Naive B cell (primary cell): ENCODE measurements at places on chromosomes 2 and 18. TPM values are rescaled to one million over a fixed set of nuclear protein-coding genes. Genes with fewer than 3 reads are reported as not detected.

WDR43 gene
- 34.5 TPM for polyA plus RNA-seq

SOCS6 gene
- polyA plus RNA-seq, result 0.52 TPM

DNA sequence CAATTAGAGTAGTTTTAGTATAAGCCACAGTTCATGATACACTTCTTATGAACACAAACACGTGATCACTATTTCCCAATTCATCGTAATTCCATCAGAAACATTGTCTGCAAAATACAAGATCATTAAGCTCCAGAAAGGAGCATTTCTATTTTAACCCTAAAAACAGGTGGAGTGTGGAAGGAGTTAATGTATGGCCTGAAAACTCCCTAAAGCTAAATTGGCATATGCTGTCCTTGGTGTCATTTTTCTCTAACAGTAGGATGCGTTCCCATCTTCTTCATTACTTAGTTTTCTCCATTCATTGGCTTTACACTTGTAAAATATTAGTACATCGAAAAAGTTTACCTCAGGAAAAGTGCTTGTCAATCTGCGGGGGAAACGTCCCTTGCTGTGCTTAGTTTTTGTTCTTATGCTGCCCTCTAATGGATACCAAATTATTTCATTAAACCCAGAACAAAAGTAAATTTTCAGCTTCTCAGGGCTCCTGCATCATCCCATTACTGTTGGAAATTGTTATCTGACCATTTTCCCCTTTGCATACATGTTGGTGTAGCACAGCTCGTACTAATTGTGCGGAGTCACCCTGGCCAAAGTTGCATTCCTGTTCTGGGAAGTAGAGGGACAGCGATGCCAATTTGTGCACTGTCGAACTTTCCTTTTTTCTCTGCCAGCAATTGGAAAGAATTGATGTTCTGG lies 153.4 kb downstream of the GPD2 start:
- no peak overlapping the region for H3K27ac ChIP-seq
- no peak overlapping the region for H3K4me3 ChIP-seq
- H3K4me1 ChIP-seq, result no peaks in the 10 kb centered on the region
- no peaks in the 10 kb centered on the region for H3K36me3 ChIP-seq
- H3K27me3 ChIP-seq, result no peaks in the 10 kb centered on the region
- DNase-seq, result peak; percentile 38

DNA sequence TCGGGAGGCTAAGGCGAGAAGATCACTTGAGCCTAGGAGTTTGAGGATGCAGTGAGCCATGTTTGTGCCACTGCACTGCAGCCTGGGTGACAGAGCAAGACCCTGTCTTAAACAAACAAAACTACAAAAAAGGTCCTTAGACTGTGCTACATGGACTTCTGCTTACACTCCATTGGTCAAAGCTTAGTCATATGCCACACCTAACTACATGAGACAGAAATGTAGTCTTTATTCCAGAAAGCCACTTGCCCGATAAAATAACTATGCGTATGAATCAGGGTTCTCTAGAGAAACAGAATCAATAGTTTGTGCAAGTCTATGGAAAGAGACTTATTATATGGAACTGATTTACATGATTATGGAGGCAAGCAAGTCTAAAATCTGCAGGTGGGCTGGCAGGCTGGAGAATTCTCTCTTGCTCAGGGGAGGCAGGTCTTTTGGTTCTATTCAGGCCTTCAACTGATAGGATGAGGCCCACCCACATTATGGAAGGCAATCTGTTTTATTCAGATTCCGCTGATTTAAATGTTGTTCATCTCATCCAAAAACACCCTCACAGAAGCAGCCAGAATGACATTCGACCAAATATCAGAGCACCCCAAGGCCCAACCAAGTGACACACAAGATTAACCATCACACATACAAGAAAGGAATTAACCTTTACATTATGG lies 114.4 kb upstream of the SIX2 start:
- DNase-seq, result no peak
- no peak overlapping the region for H3K27ac ChIP-seq
- no peak overlapping the region for H3K4me3 ChIP-seq
- H3K27me3 ChIP-seq, result no peaks in the 10 kb centered on the region

DNA sequence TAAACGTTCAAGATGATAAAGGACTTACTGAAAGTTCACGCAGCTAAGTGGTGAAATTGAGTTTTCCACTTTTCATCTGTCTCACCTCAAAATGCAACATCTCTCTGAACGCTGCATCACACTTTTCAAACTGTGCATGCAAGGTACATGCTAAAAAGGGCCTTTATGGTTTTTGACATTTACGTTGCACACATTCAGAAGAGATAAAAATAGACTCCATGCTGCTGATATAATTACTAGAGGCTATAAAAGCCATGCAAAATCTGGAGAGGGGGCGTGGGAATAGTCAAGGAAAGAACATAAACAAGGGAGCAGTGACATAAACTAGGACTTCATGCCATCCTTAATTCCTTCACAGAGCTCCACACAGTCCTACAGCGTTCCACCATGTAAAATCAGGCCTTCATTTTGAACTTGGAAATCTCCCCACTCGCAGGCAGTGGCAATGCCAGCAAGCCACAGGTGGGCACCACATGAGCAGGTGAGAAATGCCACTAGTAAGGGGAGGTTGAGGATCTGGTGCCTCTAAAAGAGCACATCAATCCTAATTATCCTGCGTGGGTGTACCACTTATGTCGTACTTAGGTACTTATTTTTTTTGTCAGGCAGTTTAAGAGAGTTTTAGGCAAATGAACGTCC lies 71.4 kb downstream of the ZEB2 start:
- H3K4me3 ChIP-seq, result no peak overlapping the region
- H3K27me3 ChIP-seq, result no peaks in the 10 kb centered on the region
- no peak for DNase-seq
- no peak overlapping the region for H3K27ac ChIP-seq
- peaks cover 52% of the 10 kb centered on the region for H3K4me1 ChIP-seq
- peaks cover 5% of the 10 kb centered on the region for H3K36me3 ChIP-seq

HPCAL1 gene
- 92.1 TPM for polyA plus RNA-seq

DNA sequence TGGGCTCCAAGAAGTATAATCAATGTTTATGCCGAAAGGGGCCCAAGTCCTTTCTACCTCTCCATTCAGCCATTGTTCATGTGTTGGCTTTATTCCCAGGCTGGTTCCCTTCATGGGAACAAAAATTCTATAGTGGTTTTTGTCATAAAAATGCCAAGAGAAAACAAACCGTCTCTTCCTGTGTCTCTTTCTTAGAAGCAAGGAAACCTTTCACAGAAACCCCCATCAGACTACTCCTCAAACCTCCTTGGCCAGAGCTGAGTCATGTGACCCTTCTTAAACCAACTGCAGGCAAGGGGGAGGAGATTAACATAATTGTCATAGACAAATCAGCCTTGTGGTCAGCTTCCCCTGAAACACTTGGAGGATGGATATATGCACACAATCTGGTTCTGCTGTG lies 75.1 kb upstream of the TANK start:
- no peak for DNase-seq
- peaks cover 24% of the 10 kb centered on the region for H3K4me1 ChIP-seq
- no peaks in the 10 kb centered on the region for H3K27me3 ChIP-seq

GPR45 gene
- polyA plus RNA-seq, result not detected

- no peaks in the 10 kb centered on the region for H3K4me1 ChIP-seq
- H3K36me3 ChIP-seq, result peaks cover 6% of the 10 kb centered on the region
- no peak for DNase-seq
Measured at GRCh38 chr2:206823178-206823577, 57.8 kb downstream of the FASTKD2 start.

GRCh38 chr2:2452961-2453360 lies 121.9 kb upstream of the MYT1L start:
- no peak overlapping the region for H3K27ac ChIP-seq
- H3K4me1 ChIP-seq, result no peaks in the 10 kb centered on the region
- H3K27me3 ChIP-seq, result no peaks in the 10 kb centered on the region
- no peak for DNase-seq

- H3K36me3 ChIP-seq, result no peaks in the 10 kb centered on the region
- H3K4me1 ChIP-seq, result no peaks in the 10 kb centered on the region
- H3K27ac ChIP-seq, result no peak overlapping the region
- DNase-seq, result peak; percentile 65
- peak overlapping the region; percentile 66 for H3K4me3 ChIP-seq
Measured at GRCh38 chr2:230987137-230988020, 8.5 kb upstream of the SPATA3 start.

DNA sequence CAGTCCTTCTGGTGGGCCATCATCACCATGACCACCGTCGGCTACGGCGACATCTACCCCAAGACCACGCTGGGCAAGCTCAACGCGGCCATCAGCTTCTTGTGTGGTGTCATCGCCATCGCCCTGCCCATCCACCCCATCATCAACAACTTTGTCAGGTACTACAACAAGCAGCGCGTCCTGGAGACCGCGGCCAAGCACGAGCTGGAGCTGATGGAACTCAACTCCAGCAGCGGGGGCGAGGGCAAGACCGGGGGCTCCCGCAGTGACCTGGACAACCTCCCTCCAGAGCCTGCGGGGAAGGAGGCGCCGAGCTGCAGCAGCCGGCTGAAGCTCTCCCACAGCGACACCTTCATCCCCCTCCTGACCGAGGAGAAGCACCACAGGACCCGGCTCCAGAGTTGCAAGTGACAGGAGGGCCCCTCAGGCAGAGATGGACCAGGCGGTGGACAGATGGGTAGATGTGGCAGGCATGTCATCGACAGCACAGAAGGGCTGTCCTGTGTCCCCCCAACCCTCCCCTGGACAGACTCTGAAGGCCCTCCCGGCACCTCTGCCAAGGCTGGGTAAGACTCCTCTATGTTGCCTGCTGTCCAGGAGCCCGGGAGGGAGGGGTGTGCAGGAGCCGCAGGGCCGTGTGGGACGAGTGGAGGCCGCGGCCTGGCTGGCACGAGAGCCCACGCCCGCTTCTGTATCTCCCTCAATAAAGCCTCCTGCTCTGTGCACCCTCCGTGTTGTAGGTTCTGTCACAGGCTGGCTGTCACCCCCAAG lies 2.0 kb downstream of the KCNF1 start:
- H3K4me3 ChIP-seq, result no peak overlapping the region
- peaks cover 6% of the 10 kb centered on the region for H3K4me1 ChIP-seq
- no peak for DNase-seq
- H3K36me3 ChIP-seq, result no peaks in the 10 kb centered on the region

TMEM178A gene
- polyA plus RNA-seq, result not detected

DNA sequence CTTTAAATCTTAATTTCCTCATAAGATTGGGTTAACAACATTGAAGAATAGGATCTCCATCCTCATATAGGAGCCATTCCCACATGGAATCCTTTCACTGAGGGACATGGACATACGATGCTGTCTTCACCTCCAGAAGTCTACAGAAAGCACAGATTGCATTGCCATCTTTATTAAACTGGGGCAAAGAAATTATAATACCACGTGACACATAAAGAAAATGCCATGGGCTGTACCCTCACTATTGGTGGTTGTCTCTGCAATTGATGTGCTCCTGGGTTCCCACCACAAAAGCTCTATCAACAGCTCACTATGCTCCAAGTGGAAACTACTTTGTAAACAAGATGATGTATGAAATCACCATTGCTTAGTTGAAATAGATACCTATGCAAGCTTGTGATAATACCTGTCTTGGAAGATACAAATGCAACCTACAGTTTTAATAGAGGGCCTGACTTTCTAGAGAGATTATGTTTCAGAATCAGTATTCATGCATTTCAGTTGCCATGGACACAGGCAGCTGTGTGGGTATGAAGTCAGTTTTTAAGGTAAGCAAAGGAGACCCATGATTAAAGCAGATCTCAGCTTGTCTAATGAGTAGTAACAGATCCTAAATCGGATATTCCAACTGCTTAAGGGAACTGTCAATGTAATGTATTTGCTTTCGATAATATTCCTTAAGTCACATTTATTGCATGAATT lies 337.0 kb downstream of the RAD51AP2 start:
- H3K4me1 ChIP-seq, result no peaks in the 10 kb centered on the region
- no peaks in the 10 kb centered on the region for H3K27me3 ChIP-seq
- DNase-seq, result no peak
- H3K27ac ChIP-seq, result no peak overlapping the region

- H3K4me1 ChIP-seq, result peaks cover 8% of the 10 kb centered on the region
- DNase-seq, result no peak
- no peak within 1 kb of the TSS for H3K27ac ChIP-seq
- peak within 1 kb of the TSS; percentile 16 for H3K4me3 ChIP-seq
Measured at GRCh38 chr2:136765256-136766072, at the start of gene THSD7B. TSS of gene THSD7B (plus strand) at chr2:136765545. CDS start at chr2:136882179, 116,634 bp downstream.
